ENCODE measurements at places on chromosomes 4 and X. TPM values are rescaled to one million over a fixed set of nuclear protein-coding genes. Genes with fewer than 3 reads are reported as not detected.

Gene FSTL5
- 0.64 TPM for polyA plus RNA-seq

Gene UBE2D3
- polyA plus RNA-seq: 214 TPM

Gene RTL5
- polyA plus RNA-seq: 5.3 TPM

Gene IRS4
- polyA plus RNA-seq: not detected

GRCh38 chr4:24471486-24472160 is 112.7 kb downstream of the DHX15 start:
- no peaks in the 10 kb centered on the region for H3K36me3 ChIP-seq
- no peak overlapping the region for H3K4me3 ChIP-seq
- peaks cover 16% of the 10 kb centered on the region for H3K4me1 ChIP-seq
- H3K27me3 ChIP-seq: peaks cover 5% of the 10 kb centered on the region
- peak overlapping the region; percentile 47 for H3K27ac ChIP-seq

- H3K27me3 ChIP-seq: peaks cover 7% of the 10 kb centered on the region
- DNase-seq: no peak
- H3K36me3 ChIP-seq: no peaks in the 10 kb centered on the region
- H3K27ac ChIP-seq: no peak overlapping the region
Measured at GRCh38 chrX:78708262-78708661, 39.3 kb upstream of the LPAR4 start.

DNA sequence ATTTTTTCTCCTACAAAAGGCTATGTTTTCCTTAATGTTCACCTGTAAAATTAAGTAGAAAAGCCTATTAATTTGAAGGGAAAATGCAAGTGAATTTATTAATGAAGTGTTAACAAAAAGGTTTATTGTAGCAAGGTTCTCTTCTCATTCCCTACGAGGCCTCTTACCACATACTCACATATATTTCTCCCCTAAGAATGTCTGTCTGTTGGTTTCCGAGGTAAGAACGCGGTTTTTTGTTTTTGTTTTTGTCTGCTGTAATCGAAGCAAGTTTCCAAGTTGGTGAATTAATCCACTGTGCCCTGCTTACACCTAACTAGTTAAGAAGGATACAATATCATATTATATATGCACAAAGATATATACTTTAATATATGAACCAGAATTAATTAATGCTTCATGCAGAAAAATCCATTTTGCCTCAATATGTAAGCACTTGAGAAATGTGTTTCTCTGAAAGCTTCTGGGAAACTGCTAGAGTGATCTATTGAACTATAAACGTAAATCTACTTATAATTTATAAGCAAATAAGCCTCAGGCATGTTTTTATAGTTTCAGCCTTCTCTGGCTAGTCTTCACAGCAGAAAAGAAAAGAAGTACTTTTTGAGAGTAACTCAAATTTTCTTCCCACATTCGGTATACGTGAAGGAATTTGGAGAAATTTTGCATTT is 120.8 kb downstream of the EGF start:
- peaks cover 8% of the 10 kb centered on the region for H3K27me3 ChIP-seq
- H3K36me3 ChIP-seq: no peaks in the 10 kb centered on the region
- H3K27ac ChIP-seq: no peak overlapping the region
- no peak overlapping the region for H3K4me3 ChIP-seq

GRCh38 chrX:47991263-47992094 is 12.3 kb downstream of the ZNF182 start:
- H3K27ac ChIP-seq: no peak overlapping the region
- no peak overlapping the region for H3K4me3 ChIP-seq
- no peaks in the 10 kb centered on the region for H3K36me3 ChIP-seq
- H3K27me3 ChIP-seq: no peaks in the 10 kb centered on the region
- no peak for DNase-seq

DNA sequence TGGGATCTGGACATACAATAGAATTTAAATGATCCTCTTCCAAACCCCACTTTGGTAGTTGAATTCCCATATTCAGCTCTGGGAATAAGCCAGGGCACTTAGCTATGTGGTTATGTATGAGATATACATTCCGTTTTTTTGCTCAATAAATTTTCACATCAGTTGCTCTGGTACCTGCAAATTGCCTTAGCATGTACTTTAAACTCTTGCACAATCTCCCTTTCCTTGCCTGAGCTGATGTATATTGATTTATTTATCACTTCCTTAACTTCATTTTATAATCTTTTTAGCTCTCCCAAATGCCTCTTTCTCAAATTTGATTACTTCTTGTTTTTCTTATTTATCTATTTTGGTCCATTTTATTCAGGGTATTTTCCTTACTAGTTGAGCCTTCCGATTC is 90.1 kb upstream of the AGA start:
- no peaks in the 10 kb centered on the region for H3K4me1 ChIP-seq
- H3K36me3 ChIP-seq: no peaks in the 10 kb centered on the region
- no peak overlapping the region for H3K27ac ChIP-seq
- H3K27me3 ChIP-seq: no peaks in the 10 kb centered on the region
- DNase-seq: no peak

- no peak for DNase-seq
- H3K27ac ChIP-seq: no peak overlapping the region
- H3K27me3 ChIP-seq: no peaks in the 10 kb centered on the region
Measured at GRCh38 chrX:41553688-41554087, 106.5 kb downstream of the NYX start.

- H3K27ac ChIP-seq: no peak overlapping the region
- H3K4me3 ChIP-seq: no peak overlapping the region
- no peaks in the 10 kb centered on the region for H3K27me3 ChIP-seq
- no peaks in the 10 kb centered on the region for H3K36me3 ChIP-seq
Measured at GRCh38 chr4:177862541-177863176, 420.4 kb upstream of the AGA start.

Measured in adrenal gland (tissue), 19 donors.